ENCODE measurements at places on chromosomes 7 and 10. TPM values are rescaled to one million over a fixed set of nuclear protein-coding genes. Genes with fewer than 3 reads are reported as not detected.

DNA sequence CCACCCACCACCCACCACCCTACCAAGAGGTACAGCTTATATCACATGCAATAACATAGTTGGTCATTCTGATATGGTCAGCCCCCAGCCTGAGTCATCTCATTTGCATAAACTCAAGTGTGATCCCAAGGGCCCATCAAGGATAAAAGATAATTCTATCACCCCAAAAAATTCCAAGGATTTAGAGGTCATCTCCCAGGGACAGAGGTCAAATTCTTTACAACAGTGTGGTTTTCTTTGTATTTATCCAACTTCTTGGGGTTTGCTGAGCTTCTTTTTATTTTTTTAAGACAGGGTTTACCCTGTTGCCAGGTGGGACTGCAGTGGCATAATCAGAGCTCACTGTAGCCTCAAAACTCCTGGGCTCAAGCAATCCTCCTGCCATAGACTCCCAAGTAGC lies 9.4 kb upstream of the GTPBP10 start:
- DNase-seq: no peak

- DNase-seq: peak; percentile 5
Measured at GRCh38 chr10:127033216-127034033, 128.2 kb downstream of the DOCK1 start.

DNA sequence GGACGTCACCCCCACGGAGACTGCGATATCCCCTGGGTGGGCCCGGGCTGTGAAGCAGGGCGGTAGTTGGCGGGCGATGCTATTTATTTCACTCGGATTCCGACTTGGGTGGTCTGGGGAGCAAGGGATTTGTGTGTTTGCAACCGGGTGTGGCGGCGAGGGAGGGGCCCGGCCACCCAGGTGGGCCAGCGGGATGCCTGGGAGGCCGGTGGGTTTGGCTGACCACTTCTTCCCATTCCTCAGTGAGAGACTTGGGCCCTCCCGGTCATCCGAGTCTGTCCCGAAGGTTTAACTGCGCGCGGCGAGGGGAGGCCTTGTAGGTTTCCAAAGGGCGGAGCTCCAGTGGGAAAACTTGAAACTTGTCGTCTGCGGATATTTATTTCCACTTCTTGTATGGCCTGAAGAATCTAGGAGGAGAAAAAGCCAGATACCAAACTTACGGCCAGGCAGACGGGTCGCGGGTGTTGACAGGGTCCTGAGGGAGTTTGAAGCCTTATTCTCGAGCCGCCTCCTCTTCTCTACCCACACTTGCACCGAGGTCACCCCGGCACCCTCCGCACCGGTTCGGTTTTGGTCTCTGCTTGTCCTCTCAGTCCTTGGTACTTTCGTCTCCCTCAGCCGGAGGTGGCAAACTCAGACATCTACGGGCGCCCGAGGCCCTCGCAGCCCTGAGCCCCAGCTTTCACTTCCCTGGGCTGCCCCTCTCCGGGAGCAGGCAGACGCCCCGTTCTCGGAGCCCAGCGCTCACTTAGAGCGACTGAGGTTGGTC lies 17.9 kb downstream of the ZNF316 start:
- no peak for DNase-seq

GRCh38 chr10:91410638-91411371 lies 661 bp downstream of the HECTD2 start:
- DNase-seq: no peak

GRCh38 chr7:12731775-12732174 lies 44.3 kb downstream of the ARL4A start:
- DNase-seq: no peak

Gene EPHA1
- 0.71 TPM for total RNA-seq

Measured in right atrium auricular region (tissue), 2 donors.